ENCODE measurements at places on chromosomes 4 and X. TPM values are rescaled to one million over a fixed set of nuclear protein-coding genes. Genes with fewer than 3 reads are reported as not detected.

GRCh38 chrX:112846187-112846586 is 5.6 kb upstream of the AMOT start:
- H3K4me1 ChIP-seq = no peaks in the 10 kb centered on the region
- H3K36me3 ChIP-seq = no peaks in the 10 kb centered on the region
- no peaks in the 10 kb centered on the region for H3K27me3 ChIP-seq
- no peak overlapping the region for H3K4me3 ChIP-seq
- no peak for DNase-seq
- H3K27ac ChIP-seq = no peak overlapping the region

- DNase-seq = no peak
- H3K27ac ChIP-seq = no peak overlapping the region
- no peaks in the 10 kb centered on the region for H3K36me3 ChIP-seq
- H3K4me1 ChIP-seq = no peaks in the 10 kb centered on the region
Observed at GRCh38 chr4:186622788-186623464, 67.6 kb upstream of the MTNR1A start.

DNA sequence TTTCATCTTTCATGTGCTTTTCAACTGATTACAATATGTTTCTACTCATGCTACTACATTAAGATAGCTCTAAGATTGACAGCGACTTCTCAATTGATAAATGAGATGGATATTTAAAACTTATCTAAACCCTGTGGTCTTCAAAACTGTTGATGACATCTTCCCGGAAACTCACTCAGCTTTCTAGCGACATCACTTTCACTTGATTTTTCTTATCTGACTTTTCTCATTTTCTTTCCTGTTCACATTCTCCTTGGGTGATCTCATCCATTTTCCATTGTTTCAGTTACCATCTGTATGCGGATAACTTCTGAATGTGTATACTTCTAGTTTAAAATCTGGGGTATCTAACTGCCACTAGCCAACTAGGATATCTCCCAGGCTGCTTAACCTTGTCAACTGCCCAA is 3.1 kb downstream of the POLR2B start:
- peaks cover 6% of the 10 kb centered on the region for H3K36me3 ChIP-seq
- H3K4me1 ChIP-seq = peaks cover 11% of the 10 kb centered on the region
- H3K27me3 ChIP-seq = no peaks in the 10 kb centered on the region
- H3K27ac ChIP-seq = no peak overlapping the region
- no peak for DNase-seq

DNA sequence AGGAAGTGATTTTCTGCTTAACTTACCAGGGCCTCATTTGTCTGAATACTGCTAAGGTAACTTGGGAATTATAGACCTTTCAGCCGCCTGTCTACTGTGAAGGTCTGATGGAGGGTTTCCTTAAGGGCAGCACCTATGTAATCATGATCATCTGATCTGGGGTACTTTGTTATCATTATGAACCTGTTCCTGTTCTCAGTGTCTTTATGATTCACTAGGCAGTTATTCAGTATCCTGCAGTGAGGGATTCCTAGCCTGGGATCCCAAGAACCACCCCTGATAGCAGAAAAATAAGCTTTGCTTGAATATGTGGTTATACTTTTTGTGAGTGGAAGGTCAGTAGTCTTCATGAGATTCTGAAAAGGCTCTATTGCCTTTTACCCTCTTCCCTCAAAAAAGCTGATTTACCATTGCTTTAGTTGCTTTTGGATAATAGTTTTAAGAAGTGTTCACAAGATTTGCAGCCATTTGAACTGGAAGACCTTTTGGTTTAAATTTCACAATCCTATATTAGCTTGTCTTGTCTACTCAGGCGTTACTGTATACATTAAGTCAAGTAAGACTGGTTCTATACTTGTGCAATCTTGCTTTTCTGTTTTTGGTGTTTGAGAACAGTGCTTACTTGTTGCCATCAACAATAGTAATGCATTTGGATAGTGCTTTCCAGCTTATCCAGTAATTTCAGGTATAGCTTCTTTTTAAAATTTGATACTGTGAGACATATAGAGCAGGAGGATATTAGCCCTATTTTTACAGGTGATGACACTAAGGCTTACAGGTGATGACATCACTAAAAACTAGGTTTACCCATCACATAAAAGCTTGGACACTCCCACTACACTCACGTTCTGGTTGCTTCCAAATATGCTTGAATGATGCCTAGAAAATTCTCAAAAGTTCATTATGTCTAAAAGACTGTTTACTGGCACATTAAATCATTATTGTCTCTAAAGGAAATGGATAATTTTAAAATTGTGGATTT is 60.0 kb downstream of the FHIP1A start:
- H3K27me3 ChIP-seq = no peaks in the 10 kb centered on the region
- no peak overlapping the region for H3K27ac ChIP-seq
- no peaks in the 10 kb centered on the region for H3K36me3 ChIP-seq
- H3K4me3 ChIP-seq = no peak overlapping the region
- DNase-seq = no peak

DNA sequence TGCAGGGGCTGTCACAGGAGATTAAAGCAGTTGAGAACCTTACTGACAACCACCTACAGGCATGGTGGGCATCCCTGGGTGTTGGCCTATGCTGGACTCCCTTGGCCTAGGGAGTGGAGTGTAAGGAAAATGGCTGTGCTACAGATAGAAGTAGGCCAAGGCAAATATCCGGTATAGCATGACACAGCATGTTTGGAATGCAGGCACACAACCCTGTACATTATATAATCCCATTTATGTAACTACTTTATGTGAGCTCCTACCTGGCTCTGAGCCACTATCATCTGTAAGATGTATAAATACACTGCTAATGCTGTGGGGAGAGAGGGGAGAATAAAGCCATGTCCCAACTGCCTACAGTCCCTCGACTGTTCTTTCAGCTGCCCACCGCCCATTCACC is 38.7 kb upstream of the KCTD8 start:
- no peak overlapping the region for H3K27ac ChIP-seq
- no peak overlapping the region for H3K4me3 ChIP-seq
- no peaks in the 10 kb centered on the region for H3K4me1 ChIP-seq
- no peaks in the 10 kb centered on the region for H3K27me3 ChIP-seq
- H3K36me3 ChIP-seq = no peaks in the 10 kb centered on the region

- no peak overlapping the region for H3K4me3 ChIP-seq
- H3K27ac ChIP-seq = no peak overlapping the region
- no peaks in the 10 kb centered on the region for H3K27me3 ChIP-seq
- H3K4me1 ChIP-seq = no peaks in the 10 kb centered on the region
Observed at GRCh38 chr4:7740866-7741525, 198.7 kb downstream of the AFAP1 start.

- DNase-seq = peak; percentile 33
- H3K27ac ChIP-seq = no peak overlapping the region
- H3K36me3 ChIP-seq = no peaks in the 10 kb centered on the region
Observed at GRCh38 chr4:2042204-2042946, 16.8 kb upstream of the NAT8L start.

DNA sequence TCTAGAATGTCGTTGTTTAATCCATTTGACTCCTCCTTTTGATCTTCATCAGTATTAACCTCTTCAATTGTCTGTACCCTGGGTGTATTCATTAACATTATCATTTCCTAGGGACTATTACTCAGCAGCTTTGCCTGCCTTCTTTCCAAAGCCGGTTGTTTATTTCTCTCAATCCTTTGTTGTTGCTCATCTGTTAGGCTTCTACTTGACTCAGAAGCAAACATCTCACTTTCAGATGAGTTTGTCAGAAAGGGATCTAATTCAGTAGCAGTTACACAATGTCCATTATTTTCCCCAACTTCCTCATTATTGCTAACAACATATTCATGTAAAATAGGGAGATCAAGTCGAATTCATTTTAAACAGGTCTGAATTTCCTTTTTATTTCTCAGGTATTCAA is 22.1 kb upstream of the HSD17B10 start:
- no peak overlapping the region for H3K27ac ChIP-seq
- no peak overlapping the region for H3K4me3 ChIP-seq
- no peaks in the 10 kb centered on the region for H3K27me3 ChIP-seq
- no peaks in the 10 kb centered on the region for H3K4me1 ChIP-seq
- no peak for DNase-seq

DNA sequence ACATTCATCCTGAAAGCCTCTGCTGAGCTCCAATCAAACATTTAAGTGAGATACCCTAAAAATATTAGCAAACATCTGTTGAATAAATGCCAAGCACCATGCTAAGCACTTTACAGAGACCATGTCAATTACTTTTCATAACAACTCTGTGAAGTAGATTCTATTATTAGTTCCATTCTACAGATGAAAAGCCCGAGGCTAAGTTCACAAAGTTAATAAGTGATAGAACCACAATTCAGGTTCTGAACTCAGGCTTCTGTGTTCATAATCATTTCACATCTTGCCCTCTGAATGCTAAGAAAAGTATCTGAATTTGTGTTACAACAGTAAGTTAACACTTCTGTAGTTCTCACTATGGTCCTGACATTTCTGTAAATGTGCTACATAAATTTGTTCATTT is 27.4 kb downstream of the SEL1L3 start:
- no peaks in the 10 kb centered on the region for H3K36me3 ChIP-seq
- no peaks in the 10 kb centered on the region for H3K4me1 ChIP-seq

- no peaks in the 10 kb centered on the region for H3K27me3 ChIP-seq
- no peaks in the 10 kb centered on the region for H3K4me1 ChIP-seq
Observed at GRCh38 chr4:20046931-20047677, 204.6 kb upstream of the SLIT2 start.

GRCh38 chrX:50718776-50719175 is 95.2 kb downstream of the SHROOM4 start:
- no peak for DNase-seq
- H3K4me3 ChIP-seq = no peak overlapping the region
- H3K27me3 ChIP-seq = no peaks in the 10 kb centered on the region
- H3K36me3 ChIP-seq = no peaks in the 10 kb centered on the region

GABRG1 gene
- total RNA-seq = 0.08 TPM

CSAG3 gene
- total RNA-seq = not detected

PF4V1 gene
- total RNA-seq = not detected

ASB5 gene
- not detected for total RNA-seq

All from liver (tissue), 10 donors.